ENCODE measurements at places on chromosomes 2 and 18.
A peak's percentile ranks its signal among the peaks of the same experiment; 100 is the strongest.

DNA sequence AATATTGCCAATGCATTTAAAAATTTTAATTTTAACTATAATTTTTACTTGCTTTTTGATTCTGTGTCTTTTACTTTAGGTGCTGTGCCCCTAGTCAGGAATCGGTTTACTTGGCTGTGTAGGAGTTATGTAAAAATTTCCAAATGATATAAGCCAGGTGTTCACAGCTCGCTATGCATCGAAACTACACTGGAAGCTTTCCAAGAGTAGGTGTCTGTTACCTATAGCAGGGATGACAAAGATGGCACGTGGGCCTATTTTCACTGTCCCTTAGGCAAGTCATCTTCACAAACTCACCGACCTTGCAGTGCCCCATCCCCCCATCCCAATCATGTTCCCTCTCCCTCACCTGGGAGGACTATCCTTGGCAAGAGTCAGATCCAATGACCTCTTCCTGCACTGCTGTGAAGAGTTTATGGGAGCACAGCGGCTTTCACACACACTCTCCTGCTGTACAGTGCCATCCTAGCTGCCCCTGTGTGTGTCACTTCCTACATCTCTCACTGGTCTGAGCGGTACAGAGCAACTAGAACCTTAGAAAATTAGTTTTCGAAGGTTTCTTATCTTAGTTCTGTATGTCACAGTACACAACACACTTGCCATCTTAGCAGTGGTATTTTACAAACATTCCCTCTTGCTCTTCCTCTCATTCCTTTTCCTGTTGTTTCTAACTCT is 49.2 kb upstream of the NAB1 start:
- DNase-seq, result no peak

DNA sequence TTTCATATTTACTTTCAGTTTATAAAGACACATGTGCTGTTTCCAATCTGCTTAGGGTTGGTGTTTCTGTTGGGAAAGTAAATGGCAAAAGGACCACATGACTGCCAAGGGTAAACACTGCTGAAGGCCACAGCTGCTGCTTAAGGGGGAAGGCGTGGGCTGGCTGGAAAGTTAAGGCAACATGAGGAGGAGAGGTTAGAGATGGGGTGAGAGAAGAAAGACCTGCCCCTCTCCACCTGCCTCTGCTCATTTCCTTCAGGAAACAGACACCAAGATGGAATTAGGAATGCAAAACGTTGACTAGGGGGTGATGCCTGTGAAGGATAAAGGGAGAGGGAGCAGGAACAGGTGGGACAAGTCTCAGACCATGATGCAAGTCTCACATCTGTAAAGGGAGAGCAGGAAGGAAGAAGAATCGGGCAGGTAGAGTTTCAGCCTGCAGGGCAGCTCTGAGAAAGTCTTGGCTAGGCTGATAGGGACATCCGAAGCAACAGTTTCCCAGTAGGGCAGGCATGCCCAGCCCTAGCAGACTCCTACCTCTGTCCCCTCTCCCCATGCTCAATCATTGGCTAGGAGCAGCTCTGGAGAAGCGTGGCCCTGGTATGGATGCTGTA is 86.0 kb downstream of the CDC42EP3 start:
- DNase-seq, result peak; percentile 57

GRCh38 chr2:71060871-71061270 is 7.6 kb upstream of the NAGK start:
- no peak for DNase-seq

- DNase-seq, result no peak
Measured at GRCh38 chr2:223648755-223649154, 46.6 kb upstream of the SCG2 start.

- no peak for DNase-seq
Measured at GRCh38 chr2:138846216-138846821, 66.1 kb upstream of the NXPH2 start.
